ENCODE measurements at places on chromosomes 7 and 10.

- DNase-seq, result no peak
Observed at GRCh38 chr10:3397231-3397630, 224.6 kb upstream of the PITRM1 start.

GRCh38 chr7:33816106-33816505, 89.2 kb upstream of the BMPER start:
- DNase-seq, result no peak

GRCh38 chr10:2476218-2476811, 591.0 kb upstream of the PFKP start:
- DNase-seq, result no peak

- DNase-seq, result no peak
Observed at GRCh38 chr7:55133630-55134358, 115.0 kb downstream of the EGFR start.

DNA sequence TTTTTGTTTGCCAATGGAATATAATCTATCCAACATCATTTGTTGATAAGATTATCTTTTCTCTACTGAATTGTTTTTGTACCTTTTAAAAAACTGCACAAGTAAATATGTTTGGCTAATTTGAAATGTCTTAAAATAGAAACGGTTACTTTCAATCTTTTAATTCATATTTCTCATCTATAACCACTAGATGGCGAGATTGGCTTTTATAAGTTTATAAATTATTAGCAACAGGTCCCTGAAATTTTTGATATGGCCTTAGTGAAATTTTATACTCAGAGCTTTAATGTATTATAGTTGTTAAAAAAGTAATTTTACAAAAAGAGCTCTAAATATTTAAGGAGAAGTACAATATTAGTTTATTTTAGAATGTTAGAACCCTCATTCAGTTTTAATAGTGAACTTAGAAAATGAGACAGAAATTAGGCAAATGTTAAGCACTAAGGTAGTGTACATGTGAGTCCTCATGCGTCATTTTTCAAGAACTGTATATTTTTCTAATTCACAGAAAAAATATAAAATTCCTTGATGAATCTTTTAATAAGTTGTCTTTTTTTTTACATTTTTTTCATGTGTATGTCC, 592.5 kb downstream of the ARL4A start:
- no peak for DNase-seq

- no peak for DNase-seq
Observed at GRCh38 chr10:118626953-118627352, 31.5 kb upstream of the PRLHR start.

DNA sequence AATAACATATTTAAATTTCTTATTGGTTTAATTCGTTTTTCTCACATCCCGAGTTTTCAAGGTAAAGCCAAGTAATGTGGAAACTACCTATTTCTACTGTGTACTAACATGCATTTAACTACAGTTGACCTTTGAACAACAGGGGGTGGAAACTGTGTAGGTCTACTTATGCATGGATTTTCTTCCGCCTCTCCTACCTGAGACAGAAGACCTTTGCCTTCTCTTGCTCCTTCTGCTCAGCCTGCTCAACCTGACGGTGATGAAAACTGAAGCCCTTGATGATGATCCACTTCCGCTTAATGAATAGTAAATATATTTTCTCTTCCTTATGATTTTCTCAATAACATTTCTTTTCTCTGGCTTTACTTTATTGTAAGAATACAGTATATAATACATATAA, 18.5 kb downstream of the MEOX2 start:
- no peak for DNase-seq

- no peak for DNase-seq
Observed at GRCh38 chr10:88531392-88532052, 51.6 kb downstream of the RNLS start.

DNA sequence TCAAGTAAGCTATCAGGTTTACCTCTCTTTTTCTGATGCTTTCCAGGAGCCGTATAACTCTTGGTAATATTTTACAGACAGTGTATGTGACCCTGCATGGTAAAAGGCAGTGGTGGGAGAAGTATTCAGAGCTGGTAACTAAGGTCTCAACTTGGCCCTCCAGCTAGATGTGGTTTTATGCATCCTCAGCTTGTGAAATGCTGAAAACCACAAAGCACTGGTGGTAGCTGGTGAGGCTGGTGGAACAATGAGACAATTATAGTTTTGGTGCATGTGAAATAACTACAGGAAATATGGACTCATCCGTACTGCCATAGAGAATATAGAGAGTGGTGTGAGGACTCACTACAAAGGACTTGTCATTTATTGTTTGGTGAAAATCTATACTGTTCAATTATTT, 383.0 kb upstream of the PCDH15 start:
- no peak for DNase-seq

DNA sequence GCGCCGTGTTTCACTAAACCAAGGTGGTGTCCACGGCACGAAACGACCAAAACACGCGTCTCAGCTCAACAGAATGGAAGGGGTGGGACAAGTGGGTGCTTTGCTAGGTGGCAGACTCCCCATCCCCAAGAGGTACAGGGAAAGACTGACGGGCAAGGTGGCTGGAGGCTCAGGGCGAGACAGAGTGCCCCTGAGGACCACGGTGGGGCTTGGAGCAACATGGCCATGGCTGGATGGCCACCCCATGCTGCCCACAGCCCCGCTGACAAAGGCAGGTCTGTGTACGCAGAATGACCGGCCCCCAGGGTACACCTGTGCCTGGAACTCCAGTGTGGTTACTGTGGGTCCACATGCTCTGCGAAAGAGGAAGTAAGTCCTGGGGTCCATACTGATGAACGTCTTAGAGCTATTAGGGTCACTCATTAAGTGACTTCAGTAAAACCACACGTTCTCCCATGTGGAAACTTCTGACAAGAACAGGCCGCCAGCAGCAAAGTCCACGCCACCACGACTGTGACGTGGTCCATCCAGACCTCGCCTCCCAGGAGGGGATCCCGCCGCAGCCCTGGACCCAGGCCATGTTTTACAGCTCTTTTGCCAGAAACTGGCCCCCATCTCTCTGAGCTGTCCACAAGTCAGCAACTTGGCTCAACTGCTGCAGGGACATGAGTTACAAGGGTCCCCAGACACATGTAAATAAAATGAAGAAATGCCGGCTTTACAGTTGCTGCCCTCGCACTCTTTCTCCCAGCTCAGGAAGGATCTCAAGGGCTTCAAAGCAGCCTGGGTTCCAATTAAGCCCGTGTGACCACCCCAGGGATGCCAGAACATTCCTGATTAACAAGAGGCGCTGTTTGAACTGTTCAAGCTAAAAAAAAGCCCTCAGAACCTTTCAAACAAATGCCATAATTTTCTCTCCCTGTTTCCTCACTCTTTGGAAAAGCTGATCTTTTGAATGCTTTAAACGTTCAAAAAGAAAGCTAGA, 66.8 kb downstream of the MAD1L1 start:
- no peak for DNase-seq

Data from cerebellar nuclear complex (tissue), 1 donor.